Nucleus accumbens (tissue), 56 donors: ENCODE measurements at places on chromosomes 7 and 10.

GRCh38 chr10:72162978-72163377 is 52.8 kb upstream of the ANAPC16 start:
- DNase-seq, result no peak

DNA sequence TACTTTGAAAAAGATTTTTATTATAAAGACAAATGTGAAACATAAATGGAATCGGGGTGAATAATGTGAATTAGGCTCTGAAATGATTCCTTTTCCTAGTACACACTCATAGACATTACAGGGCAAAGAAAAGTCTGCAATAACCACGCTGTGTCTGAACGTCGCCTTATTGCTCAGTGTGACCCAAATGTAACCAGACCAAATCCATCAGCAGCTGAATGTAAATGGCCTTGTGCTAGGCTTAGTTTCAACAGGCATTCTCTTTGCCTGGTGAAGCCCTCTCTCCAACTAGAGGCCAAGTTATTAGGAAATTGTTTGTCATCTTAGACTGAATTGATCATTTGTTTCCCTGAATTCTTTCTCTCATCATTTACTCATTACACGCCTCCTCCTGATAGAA is 225.5 kb downstream of the CHCHD3 start:
- no peak for DNase-seq

DNA sequence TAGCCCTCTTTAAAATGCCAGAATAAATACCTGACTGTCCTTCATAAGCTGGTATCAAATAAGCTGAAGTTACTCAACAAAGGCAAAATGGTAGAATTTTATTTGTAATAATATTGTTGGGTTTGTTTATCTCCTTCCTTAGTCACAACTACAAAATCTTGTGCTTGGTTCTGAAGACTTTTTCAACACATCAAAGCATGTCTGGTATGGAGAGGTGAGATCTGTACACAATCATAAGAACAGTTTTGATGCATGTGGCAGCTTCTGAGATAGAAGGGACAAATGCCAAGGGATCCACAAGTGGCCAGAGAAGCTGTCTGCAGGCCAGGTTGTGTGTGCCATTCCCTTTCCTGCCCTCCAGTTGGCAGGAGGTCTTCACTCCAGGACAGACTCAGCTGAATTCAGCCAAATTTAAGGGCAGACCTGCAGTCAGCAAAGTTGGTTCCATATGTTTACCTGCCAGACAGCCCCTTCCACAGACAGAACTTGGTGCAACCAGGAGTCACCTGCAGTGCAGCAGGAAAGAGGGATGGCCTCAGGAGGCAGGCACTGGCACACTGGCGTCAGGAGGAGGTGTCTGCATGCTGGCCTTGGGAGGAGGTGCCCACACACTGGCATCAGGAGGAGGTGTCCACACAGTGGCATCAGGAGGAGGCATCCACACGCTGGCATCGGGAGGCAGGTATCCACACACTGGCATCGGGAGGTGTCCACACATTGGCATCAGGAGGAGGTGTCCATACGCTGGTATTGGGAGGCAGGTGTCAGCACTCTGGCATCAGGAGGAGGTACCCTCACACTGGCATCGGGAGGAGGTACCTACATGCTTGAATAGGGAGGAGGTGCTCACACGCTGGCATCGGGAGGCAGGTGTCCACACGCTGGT is 93.1 kb upstream of the IKZF1 start:
- no peak for DNase-seq

- no peak for DNase-seq
Observed at GRCh38 chr7:91517201-91517785, 253.1 kb downstream of the FZD1 start.

- no peak for DNase-seq
Observed at GRCh38 chr7:3094701-3095445, 51.2 kb upstream of the CARD11 start.

GRCh38 chr10:102657984-102658724 is 13.9 kb downstream of the TRIM8 start:
- DNase-seq, result no peak

DNA sequence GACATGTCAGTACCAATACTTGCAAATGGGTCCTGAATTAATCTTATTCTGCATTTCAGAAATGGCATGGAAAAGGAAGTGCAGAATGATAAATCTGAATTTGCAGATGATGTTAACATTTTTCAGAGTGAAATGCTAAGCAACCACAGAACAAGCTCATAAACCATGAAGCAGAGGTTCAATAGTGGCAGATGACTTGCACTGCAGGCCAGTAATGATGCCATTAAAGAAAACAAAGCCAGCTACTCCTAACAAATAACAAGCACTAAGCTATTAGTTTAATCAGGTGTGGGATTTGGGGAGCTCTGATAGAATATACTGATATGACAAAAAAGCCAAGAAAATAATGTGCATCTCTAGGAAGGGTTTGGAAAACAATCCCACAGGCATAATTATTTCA is 85.4 kb downstream of the FAM13C start:
- DNase-seq, result no peak

- DNase-seq, result no peak
Observed at GRCh38 chr10:72062832-72063702, 25.3 kb downstream of the SPOCK2 start.
